Activated CD8-positive, alpha-beta memory T cell treated with anti-CD3 and anti-CD28 coated beads for 4 hours (primary cell): ENCODE measurements at places on chromosomes 5 and 9.

DNA sequence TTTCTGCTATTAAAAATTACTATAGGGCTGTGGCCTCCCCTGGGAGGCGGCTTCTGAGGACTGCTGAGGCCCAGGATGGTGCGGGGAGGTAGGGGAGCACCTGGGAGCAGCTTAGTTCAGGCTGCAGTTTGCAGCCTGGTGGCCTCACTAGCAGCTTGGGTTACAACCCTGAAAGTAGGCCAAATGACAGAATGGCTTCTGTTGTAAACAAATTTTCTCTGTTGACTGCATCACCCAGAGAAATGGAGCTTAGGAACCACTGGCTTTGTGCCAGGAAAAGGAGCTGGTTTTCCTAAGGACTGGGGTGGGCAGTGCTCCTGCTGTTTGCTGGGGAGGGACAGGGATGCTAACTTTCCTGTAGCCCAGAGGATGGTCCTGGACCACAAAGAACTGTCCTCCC is 130.3 kb downstream of the ENTREP1 start:
- DNase-seq = no peak

- no peak for DNase-seq
These were observed 97.6 kb downstream of the GALNT10 start for GRCh38 chr5:154288145-154288544.

GRCh38 chr9:32764139-32764538 is 19.2 kb upstream of the TMEM215 start:
- DNase-seq = no peak

DNA sequence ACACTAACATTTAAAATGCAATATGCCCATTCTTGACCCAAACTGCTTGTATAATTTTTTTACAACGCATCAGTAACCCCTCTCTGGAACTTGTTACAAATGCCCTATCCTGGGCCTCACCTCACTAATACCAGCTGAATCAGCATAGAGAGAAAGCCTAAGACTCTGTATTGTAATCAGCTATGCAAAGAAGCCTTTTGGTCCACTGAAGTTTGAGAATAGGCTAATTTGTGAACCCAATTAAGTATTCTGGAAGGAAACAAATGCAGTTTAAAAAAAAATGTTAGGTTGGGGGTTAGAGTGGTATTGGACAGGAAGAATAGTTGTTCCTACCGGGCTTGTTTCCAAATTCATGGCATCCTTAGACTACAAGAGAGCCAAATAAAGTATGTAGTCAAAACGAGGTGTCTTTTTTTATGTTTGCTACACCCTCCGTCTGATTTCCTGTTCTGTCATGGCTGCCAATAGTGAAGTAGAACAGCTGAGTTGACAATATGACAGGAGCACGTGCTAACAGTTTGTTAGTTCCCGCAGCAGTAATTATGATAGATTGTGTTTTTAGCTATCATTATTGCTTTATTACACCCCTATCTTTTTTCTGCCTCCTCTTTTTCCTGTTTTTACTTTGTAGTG is 1048.7 kb upstream of the NUDT12 start:
- DNase-seq = no peak

GRCh38 chr9:96587338-96588315 is 32.0 kb downstream of the CDC14B start:
- DNase-seq = no peak

DNA sequence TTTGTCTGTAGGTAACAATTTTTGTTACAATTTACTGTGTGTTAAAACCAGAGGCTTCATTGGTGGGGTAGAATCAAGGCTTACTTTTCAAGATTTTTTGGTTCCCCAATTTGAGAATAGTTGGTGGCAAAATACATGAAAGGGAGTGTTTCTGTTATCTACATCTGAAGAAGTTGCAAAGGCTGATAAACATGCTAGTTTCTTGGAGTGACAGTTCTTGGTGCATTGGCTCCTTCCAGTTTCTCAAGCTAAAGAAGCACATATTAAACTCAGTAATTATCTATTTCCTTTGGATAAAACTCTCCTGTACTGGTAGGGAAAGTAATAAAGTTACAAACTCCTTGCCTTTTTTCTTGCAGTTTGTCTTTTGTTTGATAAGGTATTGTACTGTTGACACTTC is 5.9 kb downstream of the MACIR start:
- DNase-seq = no peak

DNA sequence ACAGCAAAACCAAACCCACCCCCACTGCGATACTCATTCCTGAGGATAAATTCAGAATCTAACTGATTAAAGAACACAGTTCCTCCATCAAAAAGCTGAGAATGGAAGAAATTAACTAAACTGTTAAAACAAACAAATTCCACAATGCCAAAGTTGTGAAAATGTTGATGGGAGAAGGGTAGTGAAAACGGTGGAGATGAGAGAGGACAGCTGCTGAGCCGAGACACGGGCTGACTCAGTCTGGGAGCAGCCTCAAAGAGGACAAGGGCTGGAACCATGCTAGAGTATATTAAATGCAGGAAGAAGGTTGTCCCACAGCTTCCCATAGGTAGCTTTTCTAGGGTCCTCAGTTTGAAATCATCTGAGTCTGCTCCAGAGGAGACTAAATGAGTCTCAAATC is 14.3 kb downstream of the ADAMTS12 start:
- no peak for DNase-seq

DNA sequence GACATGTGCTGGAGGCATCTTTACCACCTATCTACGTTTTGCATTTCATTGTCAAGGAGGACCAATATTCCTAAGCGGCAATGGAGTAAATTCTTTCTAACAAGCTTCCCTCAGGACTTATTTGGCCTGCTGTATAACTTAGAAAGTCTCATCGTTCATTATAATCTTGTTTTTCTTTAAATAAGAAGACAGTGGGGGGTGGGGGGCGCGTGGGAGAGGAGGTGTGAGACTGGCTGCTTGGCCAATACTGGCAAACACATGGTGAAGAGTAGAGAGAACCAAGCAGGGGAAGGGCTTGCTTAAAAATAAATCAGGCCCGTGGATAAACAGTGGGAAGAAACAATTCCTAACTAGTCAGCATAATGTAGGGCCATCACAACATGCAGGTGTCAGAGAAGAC is 217.2 kb downstream of the GRIA1 start:
- DNase-seq = no peak

GRCh38 chr9:136695435-136695895 is 8.2 kb upstream of the AGPAT2 start:
- no peak for DNase-seq

GRCh38 chr9:123059472-123060220 is 26.2 kb downstream of the GPR21 start:
- DNase-seq = no peak

DNA sequence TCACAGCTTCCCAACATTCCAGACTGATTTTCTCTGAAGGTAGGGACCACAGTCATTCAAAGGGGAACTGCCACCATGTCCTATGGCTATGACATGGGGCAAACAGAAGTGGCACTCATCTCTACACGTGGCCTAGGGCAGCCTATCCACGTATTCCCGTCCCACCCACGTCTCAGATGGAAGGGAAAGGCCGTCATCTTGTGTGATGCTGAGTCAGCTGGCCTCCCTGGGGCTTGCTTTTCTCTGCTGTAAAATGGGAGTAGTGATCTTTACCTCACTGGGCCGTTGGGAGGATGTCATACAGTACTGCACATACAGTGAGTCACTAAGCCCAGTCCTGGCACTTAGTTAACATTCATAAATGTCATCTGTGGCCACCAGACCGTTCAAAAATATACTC is 72.3 kb downstream of the RAPGEF1 start:
- DNase-seq = peak; percentile 49

DNA sequence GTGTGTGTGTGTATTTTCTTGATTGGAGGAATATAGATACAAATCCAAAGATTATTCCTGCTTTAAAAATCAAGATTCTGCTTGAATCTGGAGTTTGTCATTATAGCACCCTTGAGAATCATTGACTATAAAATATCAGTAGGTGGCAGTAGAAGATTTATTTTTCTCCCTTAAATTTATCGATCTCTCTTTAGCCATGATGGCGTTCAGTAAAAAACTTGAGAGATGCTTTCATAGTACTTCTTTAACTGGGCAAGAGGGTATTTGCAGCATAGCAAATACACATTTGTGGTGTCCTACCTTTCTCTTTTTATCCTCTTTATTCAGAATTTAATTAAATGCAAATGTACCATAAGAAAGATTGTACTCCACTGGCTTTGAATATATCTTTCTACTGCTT is 307.7 kb downstream of the ADGRV1 start:
- no peak for DNase-seq

GRCh38 chr9:89808076-89808755 is 203.4 kb downstream of the GADD45G start:
- no peak for DNase-seq

- no peak for DNase-seq
These were observed 46.2 kb downstream of the TSPAN17 start for GRCh38 chr5:176693477-176693851.

DNA sequence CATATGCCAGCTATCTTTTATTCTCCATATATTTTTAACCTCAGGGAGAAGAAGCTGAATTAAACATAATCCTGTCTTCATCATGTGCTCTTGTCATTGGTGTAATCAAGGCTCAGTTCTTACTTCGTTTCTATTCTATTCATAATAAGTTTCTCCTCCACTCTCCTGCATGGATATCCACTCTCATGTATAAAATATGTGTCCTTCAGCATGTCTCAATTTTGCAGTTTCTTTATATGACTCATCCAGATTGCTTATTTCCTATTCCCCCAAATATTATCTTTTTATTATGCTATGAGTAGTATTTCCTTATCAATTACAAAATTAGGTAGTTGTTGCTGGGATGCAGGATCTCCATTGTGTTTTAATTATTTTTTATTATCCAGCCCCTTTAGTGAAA is 643.7 kb upstream of the ACO1 start:
- no peak for DNase-seq

DNA sequence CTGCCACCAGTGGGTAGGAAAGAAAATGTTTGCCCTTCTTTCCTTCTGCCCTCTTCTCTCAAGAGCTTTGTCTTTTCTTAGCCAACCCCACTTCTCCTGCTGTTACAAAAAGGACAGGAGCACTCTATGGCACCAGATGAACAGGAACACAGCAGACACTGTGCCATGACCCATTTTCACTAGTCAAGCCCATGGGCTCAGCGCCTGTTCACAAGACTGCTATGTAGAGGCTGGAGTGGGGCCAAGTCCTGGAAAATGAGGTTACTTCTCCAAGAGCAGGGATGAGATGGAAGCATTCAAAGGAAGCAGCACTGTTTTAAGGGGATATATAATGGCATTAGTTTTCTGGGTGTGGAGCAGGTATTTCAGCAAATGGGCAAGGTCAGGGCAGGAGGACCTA is 46.8 kb upstream of the GRAMD2B start:
- DNase-seq = no peak

GRCh38 chr9:132486706-132487350 is 76.8 kb downstream of the CFAP77 start:
- DNase-seq = peak; percentile 10

- no peak for DNase-seq
These were observed 144.4 kb downstream of the NSG2 start for GRCh38 chr5:174189654-174190541.

DNA sequence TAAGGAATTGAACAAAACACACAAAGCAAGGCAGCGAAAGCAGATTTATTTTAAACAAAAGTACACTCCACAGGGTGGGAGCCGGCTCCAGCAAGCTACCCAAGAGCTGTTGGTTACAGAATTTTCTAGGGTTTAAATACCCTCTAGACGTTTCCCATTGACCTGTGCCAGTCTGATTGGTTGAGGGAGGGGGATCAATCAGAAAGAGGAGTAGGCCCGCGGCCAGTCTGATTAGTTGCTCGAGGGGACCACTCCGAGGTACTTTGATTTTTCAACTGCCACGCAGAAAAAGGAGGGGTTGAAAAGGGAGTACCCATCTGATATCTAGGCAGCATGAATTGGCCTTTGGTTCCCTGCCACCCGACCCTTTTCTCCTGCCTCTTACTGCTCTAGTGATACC is 998 bp downstream of the SRP19 start:
- no peak for DNase-seq

- DNase-seq = no peak
These were observed 210.0 kb upstream of the PAPPA start for GRCh38 chr9:115943431-115944165.

DNA sequence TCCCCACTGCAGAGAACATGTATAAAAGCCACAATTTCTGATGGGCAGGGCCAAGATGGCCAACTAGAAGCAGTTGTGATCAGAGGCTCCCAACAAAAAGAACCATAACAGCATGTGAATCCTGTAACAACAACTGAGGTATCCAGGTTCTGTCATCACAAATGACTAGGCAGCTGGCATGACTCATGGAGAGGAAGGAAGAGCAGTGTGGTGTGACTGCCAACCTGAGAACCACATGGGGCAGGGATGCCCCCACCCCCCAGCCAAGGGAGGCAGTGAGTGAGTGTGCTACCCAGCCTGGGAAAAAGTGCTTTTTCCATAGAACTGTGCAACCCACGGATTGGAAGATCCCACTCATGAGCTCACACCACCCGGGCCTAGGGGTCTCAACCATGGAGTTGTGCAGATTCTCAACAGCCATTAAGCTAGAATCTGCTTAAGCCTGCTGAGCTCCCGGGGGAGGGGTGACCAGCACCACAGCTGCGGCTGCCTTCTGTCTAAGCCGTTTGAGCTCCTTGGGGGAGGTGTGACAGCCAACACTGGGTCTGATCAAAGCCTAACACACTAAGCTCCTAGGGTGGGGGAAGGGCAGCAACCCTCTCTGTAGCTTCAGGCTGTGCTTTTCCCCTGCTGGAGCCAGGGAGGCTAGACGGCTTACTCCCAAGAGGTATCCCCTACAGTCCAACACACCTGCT is 80.1 kb upstream of the DMAC1 start:
- DNase-seq = no peak

DNA sequence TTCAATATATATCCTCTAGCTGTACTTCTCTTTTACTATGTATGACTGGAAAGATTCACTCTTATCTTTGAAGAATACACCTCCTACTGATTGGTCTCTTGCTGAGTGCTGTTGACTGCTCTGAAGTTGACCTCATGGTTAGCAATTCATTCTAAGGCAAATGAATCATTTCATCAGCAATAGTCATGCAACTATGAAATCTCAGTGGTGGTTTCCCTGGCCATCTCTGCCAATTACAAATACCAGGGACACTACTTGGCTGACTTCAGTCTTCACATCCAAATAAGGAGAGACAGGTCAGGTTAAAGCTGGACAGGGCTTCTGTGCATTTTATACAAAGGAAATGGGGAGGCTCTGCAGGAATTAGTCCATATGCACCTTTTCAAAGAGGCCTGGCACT is 333.5 kb upstream of the ACTBL2 start:
- no peak for DNase-seq

DNA sequence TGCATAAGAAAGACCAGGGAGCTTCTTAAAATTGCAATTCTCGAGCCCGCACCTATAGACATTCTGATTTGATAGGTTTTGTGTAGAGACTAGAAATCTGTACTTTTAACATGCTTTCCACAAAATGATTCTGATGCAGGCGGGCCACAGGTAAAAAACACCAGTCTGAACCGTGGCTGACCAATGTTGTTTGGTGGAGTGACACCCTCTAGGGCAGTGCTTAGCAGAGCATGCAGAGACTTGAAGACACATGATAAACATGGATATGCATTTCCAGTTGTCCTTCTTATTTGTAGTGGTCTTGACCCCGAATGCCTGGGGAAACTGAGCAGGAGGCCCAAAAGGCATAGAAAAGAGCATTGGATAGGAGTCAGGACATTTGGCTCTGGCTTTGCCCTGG is 10.5 kb upstream of the COL15A1 start:
- no peak for DNase-seq
